ENCODE measurements at places on chromosomes 16 and 17. TPM values are rescaled to one million over a fixed set of nuclear protein-coding genes. Genes with fewer than 3 reads are reported as not detected.

DNA sequence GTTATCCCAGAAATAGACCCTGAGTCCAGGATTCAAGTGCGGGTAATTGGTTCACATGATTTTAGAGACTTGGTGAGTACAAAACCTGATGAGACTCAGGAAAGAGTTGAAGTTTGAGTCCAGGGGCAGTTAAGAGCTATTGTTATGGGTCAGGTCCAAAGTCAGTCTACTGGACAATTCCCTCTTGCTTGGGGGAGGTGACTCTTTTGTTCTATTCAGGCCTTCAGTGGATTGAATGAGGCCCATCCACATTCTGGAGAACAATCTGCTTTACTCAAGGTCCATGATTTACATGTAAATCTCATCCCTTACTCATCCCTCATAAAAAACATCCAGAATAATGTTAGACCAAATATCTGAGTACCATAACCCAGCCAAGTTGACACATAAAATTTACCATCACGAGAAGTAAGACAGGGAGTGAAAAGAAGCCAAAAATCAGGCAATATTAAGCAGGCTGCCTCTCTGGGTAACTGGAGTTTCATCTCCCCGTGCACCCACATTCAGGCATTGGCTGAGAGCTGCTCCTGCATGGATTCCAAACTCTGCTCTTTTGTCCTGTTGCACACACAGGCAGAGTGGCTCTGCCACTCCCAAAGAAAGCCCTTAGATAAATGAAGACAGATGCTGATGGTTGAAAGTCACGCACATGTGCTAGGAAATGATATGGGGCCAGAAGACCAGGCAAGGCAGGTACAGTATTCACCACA is 156.0 kb upstream of the SALL1 start:
- DNase-seq, result no peak

DNA sequence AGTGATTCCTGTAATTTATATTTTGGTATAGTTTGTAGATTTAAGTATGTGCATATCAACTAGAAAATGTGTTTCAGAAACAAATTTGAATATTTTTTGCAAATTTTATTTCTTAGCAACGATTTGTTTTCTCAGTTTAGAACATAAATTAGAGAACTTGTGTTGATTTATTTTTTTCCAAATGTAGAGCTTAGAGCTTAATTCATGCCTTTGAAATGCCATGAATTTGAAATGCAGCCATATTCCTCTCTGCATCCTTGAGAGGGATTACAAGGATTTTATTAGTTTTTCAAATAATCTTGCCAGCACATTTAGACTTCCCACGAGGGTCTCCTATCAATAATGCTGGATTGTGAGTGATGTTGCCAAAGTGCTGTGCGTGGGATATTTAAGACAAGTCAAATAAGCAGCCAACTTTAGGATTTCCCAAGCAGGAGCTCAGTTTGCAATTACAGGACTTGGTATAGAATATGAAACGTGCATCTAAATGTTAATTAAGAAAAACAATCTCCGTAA is 6.7 kb upstream of the SMPD3 start:
- DNase-seq, result no peak

DNA sequence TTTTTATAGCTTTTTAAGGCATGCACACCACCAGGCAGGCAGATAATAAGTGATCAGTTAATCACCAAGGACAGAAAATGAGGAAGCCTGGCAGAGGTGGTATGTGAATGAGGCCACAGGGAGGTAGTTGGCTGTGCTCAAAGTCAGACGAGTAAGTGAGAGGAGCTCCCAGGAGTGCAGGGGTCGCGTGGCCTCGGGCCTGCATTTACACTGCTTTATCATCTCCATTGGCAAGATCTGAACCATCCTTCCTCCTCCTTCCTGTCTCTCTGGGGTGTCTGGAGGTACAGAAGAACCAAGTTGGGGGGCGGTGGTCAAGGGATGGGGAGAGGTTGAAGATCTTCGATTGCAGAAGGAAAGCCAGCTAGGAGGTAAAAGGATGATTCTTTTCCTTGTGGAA is 320.1 kb downstream of the SOX9 start:
- DNase-seq, result no peak

DNA sequence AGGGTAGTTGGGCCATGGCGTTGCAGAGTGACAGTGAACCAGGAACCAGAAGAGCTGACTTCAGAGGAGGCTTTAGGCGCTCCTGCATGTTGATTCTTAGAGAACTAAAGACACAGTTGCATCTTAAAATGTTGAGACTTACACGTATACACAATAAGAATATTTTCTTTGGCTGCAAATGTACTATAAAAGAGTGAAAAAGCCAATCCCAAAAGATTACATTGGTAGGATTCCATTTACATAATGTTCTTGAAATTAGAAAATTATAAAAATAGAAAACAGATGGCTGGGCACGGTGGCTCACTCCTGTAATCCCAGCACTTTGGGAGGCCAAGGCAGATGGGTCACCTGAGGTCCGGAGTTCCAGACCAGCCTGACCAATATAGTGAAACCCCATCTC is 738.8 kb downstream of the WWOX start:
- DNase-seq, result no peak

DNA sequence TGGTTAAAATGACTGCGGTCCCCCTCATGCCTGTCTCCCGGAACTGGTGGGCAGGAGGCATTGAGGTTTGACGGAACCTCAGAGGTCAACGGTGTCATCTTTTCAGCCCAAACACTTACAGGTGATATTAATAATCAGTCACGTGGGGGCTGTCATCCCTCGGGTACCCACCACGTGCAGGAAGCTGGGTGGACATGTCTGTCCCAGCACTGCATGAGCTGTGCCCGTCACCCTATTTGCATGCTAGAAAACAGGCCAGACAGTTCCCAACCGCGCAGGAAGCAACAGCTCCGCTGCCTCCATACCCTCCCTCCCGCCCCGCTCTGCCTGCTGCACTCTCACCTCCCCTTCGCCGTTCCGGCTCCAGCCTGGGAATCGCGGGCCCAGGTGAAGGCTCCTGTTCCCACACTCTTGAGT is 1.4 kb downstream of the SYNGR3 start:
- DNase-seq, result peak; percentile 57

DNA sequence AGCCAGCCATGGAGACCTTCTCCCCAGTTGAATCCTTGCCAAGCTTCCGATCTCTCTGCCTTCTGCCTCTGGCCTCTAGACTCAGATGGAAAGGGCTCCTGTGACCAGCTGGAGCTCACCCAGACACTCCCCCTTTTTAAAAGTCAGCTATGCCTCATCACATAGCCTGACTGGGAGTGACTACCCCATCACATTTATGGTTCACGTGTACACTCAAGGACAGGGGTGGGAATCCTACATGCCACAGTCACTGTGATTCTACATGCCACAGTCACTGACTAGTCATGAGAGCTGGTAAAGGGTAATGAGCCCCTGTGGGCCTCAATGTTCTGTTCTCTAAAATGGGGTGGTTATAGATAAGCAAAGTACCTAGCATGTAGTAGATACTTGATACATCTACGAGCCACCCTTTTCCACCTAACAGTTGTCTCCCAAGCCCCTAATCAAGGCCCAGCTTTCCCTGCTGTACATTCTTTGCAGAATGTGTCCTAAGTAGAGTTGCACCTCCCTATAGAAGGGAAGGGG is 85.1 kb downstream of the RGS9 start:
- no peak for DNase-seq

DNA sequence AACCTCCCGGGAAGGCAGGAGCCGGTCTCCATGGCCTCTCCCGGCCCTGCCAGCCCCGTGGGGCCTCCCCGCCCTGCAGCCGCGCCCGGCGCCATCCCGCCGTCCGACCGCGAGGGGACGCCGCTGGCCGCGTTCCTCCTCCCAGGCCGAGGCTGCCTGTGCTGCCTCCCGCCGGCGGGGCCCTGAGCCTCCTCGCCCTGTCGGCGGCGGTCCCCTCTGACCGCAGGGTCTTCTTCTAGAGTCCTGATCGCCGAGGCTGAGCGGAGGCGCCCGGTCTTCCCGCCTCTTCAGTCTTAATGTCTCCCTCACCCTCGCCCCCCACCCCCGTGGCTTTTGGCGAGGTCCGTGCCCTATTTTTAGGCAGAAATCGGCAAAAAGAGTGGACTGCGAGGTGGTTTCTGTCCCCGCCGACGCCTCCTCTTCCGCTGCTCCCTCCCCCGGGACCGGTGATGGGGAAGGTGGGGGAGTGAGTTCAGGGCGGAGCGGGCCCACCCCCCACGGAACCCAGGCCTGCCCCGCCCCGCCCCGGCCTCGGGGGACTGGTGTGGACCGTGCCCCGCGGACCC is 794 bp upstream of the CPNE7 start:
- DNase-seq, result no peak

GRCh38 chr16:25210758-25211157 is 6.0 kb upstream of the AQP8 start:
- no peak for DNase-seq

GRCh38 chr16:22635357-22635761 is 124.7 kb downstream of the NPIPB5 start:
- no peak for DNase-seq

- no peak for DNase-seq
Measured at GRCh38 chr17:1498869-1499268, 6.4 kb upstream of the MYO1C start.

GRCh38 chr17:6699997-6700947 is 12.9 kb downstream of the SLC13A5 start:
- DNase-seq, result no peak

DNA sequence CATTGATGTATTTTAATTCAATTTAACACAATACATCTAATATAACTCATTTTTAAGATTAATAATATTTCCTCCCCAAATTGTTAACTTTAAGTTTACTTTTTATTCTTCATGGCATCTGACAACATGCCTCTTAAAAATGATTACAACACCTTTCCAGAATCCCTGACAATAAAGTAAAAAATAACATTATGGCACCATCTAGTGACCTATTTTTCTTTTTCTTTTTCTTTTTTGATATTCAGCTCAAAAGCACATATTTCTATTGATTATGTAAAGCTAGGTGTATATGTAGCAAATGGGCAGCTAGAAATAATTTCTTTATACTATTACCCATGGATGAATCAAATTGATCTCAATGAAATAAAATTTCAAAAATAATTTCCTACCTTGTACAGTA is 834.3 kb upstream of the CDH8 start:
- DNase-seq, result no peak

DNA sequence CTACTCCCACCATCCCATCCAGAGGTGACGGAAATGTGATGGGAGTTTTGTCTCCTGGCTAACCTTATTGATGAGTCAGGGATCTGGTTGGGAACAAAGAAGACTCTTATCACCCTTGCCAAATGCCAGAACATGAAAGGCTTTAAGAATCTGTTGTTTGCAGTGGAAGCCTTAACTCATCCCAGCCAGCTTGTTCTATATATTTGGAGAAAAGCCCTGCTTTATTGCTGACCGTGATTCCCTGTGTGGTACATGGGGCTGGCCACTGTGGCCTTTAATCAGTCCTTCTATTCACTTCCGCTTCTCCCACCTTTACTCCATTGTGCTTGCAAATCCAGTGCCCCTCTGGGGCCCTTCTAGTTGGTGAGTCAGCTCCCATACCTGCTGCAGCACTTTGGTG is 156.6 kb downstream of the PHKB start:
- no peak for DNase-seq

DNA sequence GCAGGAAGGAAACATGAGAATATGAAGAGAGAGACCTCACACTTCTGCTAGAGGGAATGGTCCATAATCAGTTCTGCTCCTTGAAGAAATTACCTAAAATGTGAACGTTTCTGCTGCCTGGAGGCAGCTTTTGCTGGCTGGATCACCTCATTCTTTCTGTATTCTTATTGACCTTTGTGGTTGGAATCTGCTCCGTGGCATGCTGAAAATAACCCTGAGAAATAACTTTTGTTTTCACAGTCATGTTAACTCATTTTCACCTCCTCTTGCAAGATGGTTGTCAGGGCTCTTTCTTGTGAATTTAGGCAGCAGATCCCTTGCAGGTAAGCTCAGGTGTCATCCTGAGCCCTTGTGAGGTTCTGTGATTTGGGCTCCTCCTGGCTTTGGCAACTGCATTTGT is 70.2 kb downstream of the IRF8 start:
- no peak for DNase-seq

DNA sequence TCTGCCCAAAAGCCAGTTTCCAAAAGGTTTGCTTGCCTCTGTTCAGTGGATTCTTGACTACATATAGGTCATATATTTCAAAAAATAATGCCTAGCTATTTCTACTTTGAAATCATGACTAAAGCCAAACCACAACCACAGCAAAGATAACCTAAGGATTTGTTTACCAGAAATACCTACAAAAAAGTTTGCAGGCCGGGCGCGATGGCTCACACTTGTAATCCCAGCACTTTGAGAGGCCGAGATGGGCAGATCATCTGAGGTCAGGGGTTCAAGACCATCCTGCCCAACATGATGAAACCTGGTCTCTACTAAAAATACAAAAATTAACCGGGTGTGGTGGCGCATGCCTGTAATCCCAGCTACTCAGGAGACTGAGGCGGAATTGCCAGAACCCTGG is 15.2 kb downstream of the CARHSP1 start:
- no peak for DNase-seq

GRCh38 chr16:86347090-86347489 is 163.2 kb upstream of the FOXF1 start:
- no peak for DNase-seq

DNA sequence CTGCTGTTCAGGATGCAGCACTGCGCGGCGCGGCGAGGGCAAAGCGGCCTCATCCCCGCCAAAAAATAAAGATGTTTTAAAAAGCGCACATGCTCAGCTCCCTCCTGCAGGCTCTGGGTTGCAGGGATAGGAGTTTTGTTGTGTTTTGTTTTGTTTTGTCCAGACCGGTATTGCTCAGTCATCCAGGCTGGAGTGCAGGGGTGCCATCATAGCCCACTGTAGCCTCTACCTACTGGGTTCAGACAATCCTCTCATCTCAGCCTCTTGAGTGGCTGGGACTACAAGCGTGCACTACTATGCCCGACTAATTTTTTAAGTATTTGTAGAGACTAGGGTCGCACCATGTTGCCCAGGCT is 636 bp downstream of the WWOX start:
- no peak for DNase-seq

DNA sequence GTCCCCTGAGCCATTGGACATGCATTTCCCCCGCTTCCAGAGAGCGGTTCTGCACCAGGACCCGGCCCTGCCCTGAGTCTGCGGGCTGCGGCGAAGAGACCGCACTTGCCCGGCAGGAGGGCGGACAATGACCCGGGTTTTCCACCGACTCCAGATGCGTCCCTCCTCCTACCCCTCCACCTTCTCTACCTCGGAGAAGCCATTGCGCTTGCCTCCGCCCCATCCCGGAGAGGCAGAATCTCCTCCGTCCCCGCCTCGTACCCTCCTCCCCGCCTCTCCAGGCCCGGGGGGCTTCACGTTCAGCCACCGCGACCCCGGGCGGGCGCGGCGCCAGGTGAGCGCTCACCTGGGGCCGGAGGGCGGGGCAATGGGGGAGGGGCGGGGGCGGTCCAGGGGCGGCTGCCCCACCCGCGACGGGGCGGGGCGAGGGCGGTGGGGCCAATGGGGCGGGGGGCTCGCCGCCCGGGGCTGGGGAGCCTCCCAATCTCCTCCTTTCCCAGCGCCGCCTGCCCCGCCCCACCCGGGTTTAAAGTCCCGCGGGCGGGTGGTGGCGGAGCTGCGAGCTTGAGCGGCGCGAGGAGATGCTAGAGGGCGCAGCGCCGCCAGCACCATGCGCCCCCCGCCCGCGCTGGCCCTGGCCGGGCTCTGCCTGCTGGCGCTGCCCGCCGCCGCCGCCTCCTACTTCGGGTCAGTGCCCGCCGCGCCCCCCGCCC is at the start of gene WNT9B:
Gene WNT9B (plus strand): TSS at position 555 of the 713 bp plus-strand sequence. CDS start 56 bp downstream, at position 611.
- peak; percentile 50 for DNase-seq

GRCh38 chr17:35210741-35211140 is 16.5 kb upstream of the SLC35G3 start:
- DNase-seq, result no peak

The MFAP4 gene
- total RNA-seq, result 68.6 TPM

The KIF2B gene
- not detected for total RNA-seq

The MCRIP1 gene
- 30.4 TPM for total RNA-seq

The IRF8 gene
- 41.9 TPM for total RNA-seq

The SPATA32 gene
- total RNA-seq, result not detected

The RHBDL3 gene
- total RNA-seq, result 0.50 TPM

The AOC3 gene
- 5.6 TPM for total RNA-seq

The CCDC40 gene
- 2.0 TPM for total RNA-seq

Measured in left colon (tissue), 2 donors.